Left ventricle myocardium superior (tissue), 1 donor: ENCODE measurements at places on chromosomes 3 and 15. TPM values are rescaled to one million over a fixed set of nuclear protein-coding genes. Genes with fewer than 3 reads are reported as not detected.
A peak's percentile ranks its signal among the peaks of the same experiment; 100 is the strongest.

- no peak for DNase-seq
Observed at GRCh38 chr3:67674055-67674454, 19.6 kb upstream of the SUCLG2 start.

DNA sequence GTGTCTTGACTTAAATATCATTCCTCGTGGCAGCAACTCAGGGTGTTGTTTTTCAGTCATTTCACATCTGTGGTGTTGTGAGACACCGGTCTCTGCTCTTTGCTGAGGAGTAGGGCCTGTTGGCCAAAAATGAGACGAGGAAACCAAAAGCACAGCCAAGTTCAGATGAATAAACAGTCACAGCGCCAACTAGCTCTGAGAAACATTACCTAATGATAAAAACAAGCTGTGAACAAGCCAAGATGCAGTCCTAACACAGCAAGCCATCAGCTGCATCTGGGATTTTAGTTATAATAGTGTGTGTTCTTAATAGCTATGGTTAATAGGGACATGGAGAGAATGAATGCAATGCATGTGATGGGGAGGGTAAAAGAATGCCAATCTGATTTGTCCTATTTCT lies 843.4 kb upstream of the DPPA4 start:
- DNase-seq: no peak

DNA sequence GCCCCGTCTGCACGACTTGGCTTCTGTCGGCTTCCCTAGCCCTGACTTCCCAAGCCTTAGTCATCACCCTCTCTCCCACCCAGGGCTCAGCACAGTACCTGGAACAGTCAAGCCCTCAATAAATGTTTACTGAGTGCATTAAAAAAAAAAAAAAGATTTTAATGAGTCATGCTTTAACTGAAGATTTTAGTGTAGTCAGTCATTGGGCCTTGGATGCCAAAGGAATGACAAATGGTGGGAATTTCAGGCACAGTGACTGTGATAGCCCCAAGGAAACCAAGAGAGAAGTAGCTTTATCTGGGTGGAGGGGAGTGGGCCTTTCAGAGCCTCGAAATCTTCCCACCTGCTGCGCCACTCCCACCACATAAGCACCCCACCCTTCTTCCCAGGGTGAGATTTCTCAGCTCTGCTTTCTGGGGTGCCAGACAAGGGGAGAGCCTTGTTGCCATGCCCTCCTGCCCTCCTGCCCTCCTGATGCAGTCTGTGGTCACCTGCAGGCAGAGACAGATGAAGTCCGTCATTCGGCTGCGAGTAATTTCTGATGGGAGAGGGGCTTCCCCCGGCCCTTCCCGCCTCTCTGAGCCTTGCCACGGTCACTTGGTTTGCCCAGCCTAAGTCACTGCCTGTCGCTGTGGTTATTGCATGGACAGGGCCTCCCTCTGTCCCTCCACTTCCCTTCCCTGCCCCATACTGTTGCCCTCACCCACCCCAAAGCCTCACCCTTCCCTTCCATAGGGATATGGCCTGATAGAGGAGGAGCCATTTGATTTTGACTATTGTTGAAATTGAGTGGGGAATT lies 41.8 kb downstream of the SMAD3 start:
- DNase-seq: peak; percentile 54

DNA sequence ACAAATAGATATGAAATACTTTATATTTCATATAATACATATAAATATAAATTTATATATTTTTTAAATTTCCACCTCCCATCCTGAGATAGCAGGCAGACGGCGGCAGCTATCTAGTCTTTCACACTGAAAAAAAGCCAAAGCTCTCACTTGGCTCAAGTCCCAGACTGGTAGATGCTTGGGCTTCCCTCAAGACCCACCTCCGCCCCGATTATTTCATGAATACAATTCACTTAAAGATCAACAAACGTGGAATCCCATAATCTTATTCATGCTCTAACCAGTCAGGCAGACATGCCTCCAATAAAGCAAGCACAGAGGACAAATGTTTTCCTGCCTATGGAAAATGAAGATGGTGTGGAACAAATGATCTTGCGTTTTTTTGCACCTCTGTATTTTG lies 275.9 kb upstream of the NR2F2 start:
- DNase-seq: no peak

- DNase-seq: no peak
Observed at GRCh38 chr3:187767266-187768012, 22.2 kb upstream of the BCL6 start.

- DNase-seq: peak; percentile 58
Observed at GRCh38 chr3:28860307-28860706, 420.6 kb upstream of the RBMS3 start.

GRCh38 chr3:194640829-194641228 lies 7.6 kb upstream of the TMEM44 start:
- no peak for DNase-seq

DNA sequence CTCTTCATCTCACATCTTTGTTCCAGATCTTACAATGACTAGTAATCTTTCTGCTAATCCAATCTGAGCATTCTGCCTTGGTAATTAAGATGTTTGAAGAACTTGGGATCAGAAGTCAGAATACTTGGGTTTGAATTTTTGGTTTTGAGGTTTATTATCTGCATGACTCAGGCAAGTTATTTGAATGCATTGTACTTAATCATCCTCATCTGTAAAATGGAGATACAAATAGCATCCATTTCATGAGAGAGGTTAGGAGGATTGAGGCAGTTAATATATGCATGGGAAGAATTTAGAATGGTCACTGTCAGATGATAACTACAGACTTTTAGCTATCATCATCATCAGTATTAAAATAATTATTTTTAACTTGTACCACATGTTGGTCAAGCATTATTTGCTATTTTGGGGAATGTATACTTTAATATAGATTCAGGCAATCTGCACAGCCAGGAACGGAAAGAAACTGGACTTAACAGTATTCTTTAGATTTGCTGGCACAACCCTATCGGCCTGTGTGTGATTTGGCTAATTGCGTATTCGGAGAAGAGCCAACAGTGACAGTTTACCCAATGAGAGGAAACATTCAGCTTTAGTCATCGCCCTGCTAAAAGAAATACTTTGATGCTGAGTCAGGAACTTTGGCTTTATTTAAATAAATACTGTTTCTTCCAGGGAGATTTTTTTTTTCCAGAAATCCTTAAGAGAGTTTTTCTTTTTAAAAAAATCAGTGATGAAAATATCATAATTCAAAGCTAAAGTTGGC lies 600.0 kb downstream of the ROBO1 start:
- DNase-seq: no peak

- peak; percentile 8 for DNase-seq
Observed at GRCh38 chr3:195063581-195064193, 207.3 kb downstream of the XXYLT1 start.

DNA sequence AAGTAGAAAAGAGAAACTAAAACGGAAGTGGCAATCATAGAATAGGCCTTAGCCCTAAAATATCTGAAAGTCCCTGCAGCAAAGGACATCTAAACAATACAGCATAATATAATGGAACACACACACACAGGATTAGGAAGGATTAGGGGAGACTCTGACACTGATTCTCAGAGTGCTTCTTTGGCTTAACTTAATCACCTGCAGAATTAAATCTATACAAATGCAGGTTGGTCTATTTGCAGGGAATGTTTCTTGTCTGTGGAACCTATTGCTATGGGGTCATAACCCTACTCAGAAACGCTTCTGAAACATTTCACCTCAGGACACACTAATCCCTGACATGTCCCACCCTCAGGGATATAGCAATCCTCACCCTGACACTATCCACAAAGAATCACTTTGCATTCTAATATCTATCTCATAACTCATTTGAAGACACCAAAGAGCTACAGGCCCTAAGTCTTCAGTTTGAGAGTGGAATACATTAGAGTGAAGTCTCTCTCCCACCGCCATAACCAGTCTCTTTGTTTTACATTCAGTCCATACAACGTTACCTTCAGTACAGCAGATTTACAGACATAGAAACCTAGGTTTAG lies 1041.2 kb downstream of the TUSC7 start:
- no peak for DNase-seq

- DNase-seq: no peak
Observed at GRCh38 chr15:38562278-38562677, 2.3 kb downstream of the RASGRP1 start.

DNA sequence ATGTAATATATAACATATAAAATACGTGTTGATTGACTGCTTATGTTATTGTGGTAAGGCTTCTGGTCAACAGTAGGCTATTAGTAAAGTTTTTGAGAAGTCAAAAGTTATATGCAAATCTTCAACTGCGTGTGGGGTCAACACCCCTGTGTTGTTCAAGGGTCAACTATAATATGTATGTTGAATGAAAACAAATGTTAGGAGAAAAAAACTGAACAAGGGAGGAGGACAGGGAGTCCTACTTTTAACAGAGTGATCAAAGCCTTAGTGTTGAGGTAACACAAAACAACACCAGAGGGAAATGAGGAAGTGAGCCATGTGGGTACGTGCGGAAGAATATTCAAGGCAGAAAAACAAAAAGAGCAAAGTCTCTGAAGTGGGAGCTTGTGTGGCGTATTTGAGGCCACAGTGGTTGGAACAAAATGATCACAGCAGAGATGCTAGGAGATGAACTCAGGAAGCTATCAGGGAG lies 62.5 kb downstream of the SFMBT1 start:
- no peak for DNase-seq

GRCh38 chr15:57382215-57382614 lies 5.9 kb downstream of the CGNL1 start:
- no peak for DNase-seq

DNA sequence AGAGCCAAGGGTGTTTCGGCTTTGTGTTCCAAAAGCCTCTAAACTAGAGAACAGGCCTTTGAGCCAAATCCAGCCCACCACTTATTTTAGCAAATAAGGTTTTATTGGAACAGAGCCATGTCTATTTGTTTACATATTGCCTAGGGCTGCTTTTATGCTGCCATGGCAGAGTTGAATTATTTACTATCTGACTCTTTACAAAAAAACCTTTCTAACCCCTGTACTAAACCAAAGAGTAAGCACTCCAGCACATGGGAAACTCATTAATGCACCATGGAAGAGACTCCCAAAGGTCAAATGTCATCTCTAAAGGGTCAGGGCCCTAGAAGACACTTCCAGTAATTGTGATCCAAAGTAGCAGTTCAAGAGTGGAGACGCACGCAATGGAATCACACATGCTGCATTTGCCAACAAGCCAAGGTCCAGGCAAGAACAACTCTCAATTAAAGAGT lies 22.3 kb downstream of the OSBPL10 start:
- no peak for DNase-seq

DNA sequence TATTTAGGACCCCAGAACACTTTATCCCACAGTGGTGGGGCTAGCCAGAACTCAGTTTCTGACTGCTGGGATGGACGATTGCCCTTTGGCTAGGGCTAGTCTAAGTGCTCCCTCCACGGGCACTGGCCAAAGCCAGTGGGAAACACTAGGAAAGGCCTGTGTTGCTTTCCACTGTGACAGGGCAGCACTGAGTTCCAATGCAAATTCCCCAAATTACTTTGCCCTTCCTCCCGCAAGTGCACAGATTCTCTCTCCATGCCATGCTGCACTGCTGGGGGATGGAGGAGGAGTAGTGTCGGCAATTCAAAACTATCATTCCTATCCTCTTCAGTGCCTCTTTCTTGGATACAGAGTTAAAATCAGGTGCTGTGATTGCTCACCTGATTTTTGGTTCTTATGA lies 100.0 kb downstream of the SH3GL3 start:
- DNase-seq: no peak

GRCh38 chr15:41558400-41559238 lies at the start of gene TYRO3:
TYRO3 (plus strand) TSS chr15:41559212; CDS start chr15:41559258, 46 bp downstream.
- DNase-seq: peak; percentile 78

DNA sequence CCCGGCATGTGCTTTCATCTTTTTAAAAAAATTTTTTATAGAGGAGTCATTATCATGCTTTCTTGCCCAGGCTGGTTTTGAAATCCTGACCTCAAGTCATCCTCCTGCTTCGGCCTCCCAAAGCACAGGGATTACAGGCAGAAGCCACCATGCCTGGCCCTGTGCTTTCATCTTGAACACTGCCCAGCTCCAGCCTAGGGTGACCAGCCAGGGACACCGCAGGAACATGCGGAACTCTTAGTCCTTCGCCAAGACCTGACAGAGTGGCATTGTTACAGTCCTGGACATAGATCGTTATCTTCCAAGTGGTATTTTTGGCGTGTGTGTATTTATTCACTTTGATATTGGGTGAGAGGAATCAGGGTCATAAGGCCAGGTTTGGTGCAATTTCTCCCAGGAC lies 7.9 kb upstream of the FURIN start:
- no peak for DNase-seq

GRCh38 chr3:123533554-123534159 lies 51.2 kb downstream of the HACD2 start:
- no peak for DNase-seq

- DNase-seq: no peak
Observed at GRCh38 chr3:67650084-67650483, 4.3 kb downstream of the SUCLG2 start.

RPL39L gene
- 4.1 TPM for total RNA-seq

AMIGO3 gene
- total RNA-seq: not detected

ATP8B4 gene
- 3.1 TPM for total RNA-seq

CELSR3 gene
- 0.35 TPM for total RNA-seq

CLDN16 gene
- total RNA-seq: not detected

ACAD9 gene
- total RNA-seq: 50.4 TPM

MAP2K1 gene
- 40.4 TPM for total RNA-seq

C15orf62 gene
- not detected for total RNA-seq

THSD4 gene
- 80.7 TPM for total RNA-seq

RAB27A gene
- total RNA-seq: 5.7 TPM
